ENCODE measurements at places on chromosomes 12 and 14. TPM values are rescaled to one million over a fixed set of nuclear protein-coding genes. Genes with fewer than 3 reads are reported as not detected.

The GUCY2C gene
- 47.6 TPM for total RNA-seq

DNA sequence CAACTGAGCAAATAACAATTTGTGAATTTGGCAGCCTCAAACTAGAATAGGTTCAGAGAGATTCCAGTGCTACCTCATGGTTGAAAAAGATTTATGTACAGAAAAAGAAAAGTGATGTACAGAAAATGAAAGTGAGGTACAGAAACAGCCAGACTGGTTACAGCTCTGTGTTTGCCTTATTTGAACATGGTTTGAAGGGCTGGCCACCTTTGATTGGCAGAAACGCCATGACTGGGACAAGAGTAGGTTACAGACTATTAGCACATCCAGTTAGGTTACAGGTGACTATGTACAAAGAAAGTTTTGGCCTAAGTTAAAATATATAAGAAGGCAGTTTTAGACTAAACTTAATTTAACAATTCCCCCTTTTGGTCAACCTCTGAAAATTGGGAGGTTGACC is 309.4 kb downstream of the BTG1 start:
- no peak for DNase-seq

GRCh38 chr14:38225946-38226345 is 18.2 kb downstream of the SSTR1 start:
- DNase-seq = no peak

The KCNMB4 gene
- total RNA-seq = 9.2 TPM

DNA sequence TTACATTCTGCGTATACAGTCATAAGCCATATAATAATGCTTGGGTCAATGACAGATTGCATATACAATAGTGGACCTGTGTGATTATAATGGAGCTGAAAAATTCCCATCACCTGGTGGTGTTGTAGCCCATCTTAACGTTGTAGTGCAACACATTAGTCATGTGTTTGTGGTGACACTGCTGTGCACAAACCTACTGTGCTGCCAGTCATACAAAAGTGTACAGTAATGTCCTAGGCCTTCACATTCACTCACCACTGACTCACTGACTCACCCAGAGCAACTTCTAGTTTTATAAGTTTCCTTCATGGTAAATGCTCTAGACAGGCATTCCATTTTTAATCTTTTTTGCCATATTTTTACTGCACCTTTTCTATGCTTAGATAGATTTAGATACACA is 194.8 kb upstream of the SEL1L start:
- DNase-seq = no peak

The PA2G4 gene
- total RNA-seq = 90.7 TPM

DNA sequence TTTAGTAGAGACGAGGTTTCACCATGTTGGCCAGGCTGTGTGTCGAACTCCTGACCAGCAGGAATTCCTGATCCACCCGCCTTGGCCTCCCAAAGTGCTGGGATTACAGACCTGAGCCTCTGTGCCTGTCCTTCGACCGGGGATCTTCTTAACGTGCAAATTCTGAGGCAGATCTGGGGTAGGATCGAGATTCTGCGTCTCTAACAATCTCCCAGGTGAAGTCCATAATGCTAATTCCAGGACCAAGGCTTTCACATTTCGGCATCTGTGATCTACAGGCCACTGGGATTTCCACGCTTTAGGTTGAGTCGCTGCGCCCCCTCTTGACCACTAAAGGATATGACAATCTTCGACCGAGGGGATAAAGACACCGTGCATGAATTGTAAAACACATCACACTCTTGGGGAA is 24.8 kb downstream of the FOS start:
- DNase-seq = peak; percentile 90

The KRT82 gene
- not detected for total RNA-seq

GRCh38 chr12:79737875-79738718 is 47.3 kb upstream of the PAWR start:
- peak; percentile 73 for DNase-seq

DNA sequence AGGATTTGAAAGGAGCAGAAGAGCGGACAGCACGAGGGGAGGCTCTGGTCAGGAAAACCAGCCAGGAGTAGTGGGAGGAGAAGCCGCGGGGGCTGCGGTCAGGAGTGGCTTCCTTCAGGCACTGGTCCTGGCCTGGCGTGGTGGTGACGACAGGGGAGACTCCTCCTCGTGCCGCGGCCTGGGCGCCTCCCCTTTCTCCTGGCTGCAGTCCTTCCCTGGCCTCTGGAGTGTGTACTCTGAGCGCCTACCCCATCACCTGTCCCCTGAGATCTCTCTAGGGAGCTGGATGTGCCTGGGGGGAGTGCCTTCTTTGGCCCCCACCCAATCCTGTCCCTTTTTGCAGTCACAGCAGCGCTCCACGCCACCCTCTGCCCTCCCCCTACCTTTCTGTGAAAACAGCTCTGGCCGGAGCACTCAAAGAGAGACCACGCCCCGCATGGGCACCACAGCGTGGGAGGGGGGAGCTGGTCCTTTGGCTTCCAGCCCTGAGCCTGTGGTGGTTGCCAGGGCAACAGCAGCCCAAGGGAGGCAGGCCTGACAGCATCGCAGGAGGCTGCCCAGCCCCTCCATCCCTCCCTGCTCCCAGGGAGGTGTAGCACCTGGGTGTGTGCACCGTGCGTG is 125.9 kb downstream of the CALM1 start:
- DNase-seq = no peak

The MMP17 gene
- total RNA-seq = 0.40 TPM

DNA sequence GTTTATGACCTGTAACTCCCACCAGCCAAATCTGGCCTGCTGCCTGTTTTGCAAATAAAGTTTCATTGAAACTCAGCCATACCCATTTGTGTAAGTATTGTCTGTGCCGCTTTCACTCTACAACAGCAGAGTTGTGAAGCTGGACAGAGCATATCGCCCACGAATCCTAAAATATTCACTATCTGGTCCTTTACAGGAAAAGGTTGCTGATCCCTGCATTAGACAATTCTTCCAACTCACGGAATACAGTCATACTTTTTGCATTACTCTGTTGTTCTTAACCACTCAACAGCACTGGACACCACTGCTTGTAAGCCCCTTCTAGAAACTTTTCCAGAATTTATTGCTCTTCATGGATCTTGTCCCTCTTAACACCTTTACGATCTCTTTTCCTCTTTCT is 435.4 kb downstream of the EGLN3 start:
- no peak for DNase-seq

DNA sequence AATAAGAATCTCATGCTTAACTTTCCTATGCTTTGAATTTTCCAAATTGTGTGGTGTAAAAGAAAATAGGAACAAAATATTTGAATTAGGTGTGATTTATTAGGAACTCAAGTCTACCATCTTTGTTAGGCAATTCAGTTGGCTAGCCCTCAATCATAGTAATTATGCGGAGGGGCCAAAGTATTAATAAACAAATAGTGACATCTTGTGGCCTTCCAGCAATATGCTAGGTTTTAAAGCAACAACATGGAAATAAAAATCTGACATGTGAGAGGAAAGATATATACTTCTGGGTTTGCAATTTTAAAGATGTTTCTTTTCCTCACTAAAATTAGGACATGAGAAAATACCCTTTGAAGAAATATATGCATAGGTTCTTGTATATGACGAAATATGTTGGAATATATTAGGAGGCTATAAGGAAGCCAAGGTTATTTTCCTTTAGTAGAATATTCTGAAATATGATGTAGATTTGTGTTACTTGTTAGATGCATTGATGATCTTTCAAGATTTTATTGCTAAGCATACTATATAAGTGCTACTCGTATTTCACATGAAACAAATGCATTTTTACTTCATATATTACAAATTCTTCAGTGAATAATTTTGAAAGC is 200.4 kb downstream of the PTPRO start:
- peak; percentile 58 for DNase-seq

- DNase-seq = no peak
These were observed 163.1 kb downstream of the KLHL28 start for GRCh38 chr14:44798386-44799242.

GRCh38 chr12:45928309-45928708 is 62.1 kb downstream of the SCAF11 start:
- no peak for DNase-seq

GRCh38 chr14:77924141-77924948 is 124.4 kb downstream of the ADCK1 start:
- no peak for DNase-seq

- DNase-seq = peak; percentile 26
These were observed at the start of gene SLC5A8 for GRCh38 chr12:101209319-101210302. Gene SLC5A8 (minus strand): TSS chr12:101210238. CDS start chr12:101209848, 390 bp downstream.

The AKAP3 gene
- total RNA-seq = 3.5 TPM

The RPL10L gene
- total RNA-seq = not detected

- no peak for DNase-seq
These were observed 13.3 kb upstream of the VRK1 start for GRCh38 chr14:96783915-96784224.

- no peak for DNase-seq
These were observed 124.7 kb upstream of the PWP1 start for GRCh38 chr12:107560899-107561285.

DNA sequence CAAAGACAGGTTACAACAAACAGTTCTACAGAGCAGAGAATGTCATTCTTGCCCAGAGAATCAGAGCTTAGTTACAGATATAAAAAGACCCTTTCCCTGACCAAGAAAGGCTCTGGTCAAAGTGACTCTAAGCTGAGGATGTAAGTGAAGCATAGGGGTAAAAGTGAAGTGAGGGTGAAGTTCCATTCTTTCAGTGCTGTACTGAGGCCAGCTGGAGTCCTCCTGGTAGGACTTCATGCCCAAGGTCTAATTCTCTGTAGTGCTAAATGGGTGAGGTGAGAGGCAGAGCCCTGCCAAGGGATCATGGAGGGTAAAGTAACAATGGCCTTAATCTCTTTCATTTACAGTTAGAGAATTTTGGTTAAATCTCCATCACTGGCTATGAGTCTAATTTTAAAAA is 38.5 kb downstream of the DUSP16 start:
- DNase-seq = no peak

The TAS2R10 gene
- 1.8 TPM for total RNA-seq

The M6PR gene
- total RNA-seq = 127 TPM

The TAS2R30 gene
- 6.7 TPM for total RNA-seq

DNA sequence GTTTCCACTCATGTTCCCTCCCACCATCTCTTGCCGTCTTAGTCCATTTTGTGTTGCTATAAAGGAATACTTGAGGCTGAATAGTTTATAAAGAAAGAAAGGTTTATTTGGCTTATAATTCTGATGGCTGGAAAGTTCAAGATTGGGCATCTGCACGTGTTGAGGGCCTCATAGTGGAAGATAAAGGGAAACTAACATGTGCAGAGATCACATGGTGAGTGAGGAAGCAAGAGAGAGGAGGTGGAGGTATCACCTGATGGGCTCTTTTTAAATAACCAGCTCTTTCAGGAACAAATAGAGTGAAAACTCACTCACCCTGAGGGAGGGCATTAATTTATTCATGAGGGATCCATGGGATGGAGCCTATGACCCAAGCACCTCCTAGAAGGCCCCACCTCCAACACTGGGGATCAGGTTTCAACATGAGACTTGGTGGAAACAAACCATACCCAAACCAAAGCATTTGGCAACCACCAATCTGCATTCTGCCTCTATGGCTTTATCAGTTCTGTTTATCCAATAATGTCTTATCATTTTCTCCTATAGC is 29.5 kb downstream of the MYO1H start:
- no peak for DNase-seq

DNA sequence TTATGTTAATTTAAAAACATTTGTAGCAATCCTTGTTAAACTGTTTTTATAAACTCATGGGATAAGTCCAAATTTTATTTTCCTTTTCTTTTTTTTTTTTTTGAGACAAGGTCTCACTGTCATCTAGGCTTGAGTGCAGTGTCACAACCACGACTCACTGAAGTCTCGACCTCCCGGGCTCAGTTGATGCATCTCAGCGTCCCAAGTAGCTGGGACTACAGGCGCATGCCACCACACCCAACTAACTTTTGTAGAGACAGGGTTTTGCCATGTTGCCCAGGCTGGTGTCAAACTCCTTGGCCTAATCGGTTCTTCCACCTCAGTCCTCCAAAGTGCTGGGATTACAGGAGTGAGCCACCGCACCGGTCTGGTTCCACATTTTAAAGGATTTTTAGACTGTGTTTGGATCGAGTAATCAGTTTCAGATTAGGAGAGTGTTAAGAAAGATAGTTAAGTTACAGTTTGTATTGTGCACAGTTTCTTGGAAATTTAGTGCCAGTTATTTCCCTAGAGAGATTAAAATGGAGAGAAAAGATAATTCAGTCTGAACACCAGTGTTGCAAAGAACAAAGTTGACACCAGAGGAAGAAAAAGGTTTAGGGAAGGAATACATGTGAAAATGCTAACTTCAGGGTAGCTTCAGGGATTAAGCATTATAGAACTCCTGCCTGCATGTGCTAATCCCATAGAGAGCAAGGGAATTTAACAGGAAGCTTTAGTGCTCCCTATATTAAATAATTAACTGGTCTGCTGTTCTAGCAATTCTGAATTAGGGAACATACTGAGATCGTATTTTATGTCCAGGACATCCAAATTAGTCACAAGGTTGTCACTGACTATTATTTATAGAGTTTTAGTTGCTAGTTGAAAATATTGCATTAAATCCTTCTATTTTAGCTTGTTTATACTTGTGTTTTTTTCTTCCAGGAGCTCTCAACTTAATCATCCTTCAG is 10.1 kb downstream of the RAP1B start:
- no peak for DNase-seq

The CRIP2 gene
- 8.3 TPM for total RNA-seq

GRCh38 chr12:96044017-96044942 is 8.9 kb upstream of the LTA4H start:
- no peak for DNase-seq

The RPL36AL gene
- 208 TPM for total RNA-seq

DNA sequence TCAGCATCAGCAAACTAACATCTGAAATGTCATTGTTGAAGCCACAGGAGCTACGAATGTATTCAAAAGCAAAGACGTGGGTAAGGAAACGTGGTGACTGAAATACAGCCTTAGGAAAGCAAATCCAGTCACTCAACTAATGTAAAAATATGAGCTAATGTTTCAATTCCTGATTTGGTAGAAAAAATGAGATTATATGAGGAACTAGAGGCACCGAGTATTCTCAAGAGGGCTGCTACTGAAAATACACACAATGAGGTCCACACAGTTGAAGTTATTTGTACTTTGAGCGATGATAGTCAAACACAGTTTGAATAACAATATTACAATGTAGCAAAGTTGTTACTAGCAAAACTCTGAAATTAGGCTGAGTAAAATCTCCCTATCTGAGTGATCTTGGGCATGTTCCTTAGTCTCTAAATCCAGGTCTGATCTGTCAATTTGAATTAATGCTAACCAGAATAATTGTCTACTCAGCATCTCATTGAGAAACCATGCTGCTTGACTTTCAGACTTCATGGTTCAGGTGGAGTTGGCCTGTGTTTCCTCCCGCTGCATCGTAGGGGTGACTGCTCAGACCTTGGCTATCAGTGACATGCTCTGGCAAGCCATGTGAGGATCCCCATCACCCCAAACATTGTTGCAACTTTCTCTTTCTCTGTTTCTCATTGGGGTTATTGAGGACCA is 467.1 kb upstream of the SOX5 start:
- no peak for DNase-seq
